Activated T-helper 1 cell treated with Interleukin-2 at 50 U/mL for 16 hours (primary cell): ENCODE measurements at places on chromosomes 7 and 10.

DNA sequence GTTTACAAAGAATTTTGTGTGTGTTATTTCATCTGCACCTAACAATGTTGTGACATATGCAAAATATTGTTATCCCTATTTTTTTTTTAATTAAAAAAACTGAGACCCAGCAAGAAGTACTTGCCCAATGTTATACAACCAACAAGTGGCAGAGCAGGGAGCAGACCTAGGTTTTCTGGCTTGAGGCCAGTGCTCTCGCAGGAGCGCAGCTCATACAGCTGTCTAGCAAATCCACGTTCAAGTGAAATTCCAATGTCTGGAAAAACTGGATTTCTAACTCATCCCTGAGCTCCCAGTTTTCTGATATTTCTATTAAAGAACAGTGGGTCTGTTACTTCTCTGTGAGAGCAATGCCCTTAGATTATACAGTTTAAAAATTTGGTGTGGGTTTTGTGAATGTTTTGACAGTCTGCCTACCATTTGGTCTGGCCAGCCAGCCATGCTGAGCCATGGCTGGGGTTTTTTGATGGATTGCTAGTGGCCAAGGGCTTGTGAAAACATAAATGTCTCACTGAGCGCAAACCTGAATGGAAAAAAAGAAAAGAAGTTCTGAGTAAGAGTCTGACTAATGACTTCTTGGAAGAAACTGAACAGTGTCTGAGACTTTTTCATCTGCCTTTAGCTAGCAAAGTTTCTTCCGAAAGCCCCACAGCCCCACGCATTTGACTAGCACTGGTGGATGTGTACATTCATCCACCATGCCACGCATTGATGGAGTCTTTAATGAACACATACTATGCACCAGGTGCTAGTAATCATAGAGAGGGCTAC lies 15.4 kb upstream of the PRF1 start:
- DNase-seq, result no peak

GRCh38 chr7:130356876-130357611 lies 12.4 kb downstream of the CPA5 start:
- no peak for DNase-seq

DNA sequence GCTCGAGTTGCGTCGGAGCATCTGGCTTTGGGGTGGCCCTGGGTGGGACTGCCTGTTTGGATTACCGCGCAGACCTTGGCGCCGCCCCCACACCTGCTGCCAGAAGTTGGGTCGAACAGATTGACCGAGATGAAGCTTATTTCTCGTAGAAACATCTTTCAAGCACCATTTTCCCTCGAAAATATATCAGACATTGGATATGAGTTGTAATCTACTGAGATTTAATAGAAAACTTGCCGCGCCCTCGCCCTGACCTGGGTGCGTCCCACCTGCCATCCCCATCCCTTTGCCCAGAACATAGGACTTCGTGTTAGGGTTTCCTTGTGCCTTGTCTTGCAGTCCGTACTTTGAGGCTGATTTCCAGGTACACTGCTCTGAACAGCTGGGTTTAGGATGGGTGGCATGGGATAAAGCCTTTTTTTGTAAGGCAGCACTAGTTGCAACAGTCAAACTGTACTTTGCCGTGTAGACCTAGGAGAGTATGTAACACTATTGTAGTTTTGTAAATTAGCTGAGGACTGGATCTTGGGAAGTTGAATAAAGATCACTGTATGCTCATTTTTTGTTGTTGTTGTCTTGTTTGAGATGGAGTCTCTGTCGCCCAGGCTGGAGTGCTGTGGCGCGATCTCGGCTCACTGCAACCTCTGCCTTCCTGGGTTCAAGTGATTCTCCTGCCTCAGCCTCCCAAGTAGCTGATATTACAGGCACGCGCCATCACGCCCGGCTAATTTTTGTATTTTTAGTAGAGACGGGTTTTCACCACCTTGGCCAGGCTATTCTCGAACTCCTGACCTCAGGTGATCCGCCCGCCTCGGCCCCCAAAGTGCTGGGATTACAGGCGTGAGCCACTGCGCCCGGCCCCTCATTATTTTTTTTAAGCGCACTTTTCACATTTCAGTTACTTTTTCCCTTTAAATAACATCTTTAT lies 978 bp downstream of the OGDH start:
- no peak for DNase-seq

DNA sequence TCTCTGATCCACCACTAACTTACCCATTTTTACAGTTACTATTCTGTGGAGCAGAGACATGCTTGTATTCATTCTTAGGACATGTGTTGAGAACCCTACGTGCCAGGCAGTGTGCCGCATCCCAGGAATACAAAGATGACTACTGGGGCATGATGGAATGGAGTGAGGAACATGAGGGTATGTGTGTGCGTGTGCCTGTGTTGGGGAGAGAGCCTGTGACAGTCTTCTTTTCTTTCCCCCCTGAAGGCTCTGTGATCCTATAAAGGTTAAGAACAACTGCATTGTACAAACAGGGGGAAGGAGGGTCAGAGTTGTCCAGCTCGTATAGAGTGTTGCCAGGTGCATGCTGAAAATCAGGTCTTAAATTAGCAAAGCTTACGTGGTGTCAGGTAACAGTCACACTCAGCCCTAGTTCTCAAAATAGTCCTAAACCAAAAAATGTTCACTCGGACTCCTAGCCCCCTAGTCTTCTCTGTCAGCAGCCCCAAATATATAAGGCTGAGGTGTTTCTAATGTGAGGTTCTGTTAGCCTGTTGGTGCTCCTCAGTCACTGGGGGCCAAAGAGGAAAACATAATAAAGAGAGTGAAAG lies 161.9 kb downstream of the CELF2 start:
- no peak for DNase-seq

GRCh38 chr10:76962851-76963250 lies 674.8 kb downstream of the KCNMA1 start:
- no peak for DNase-seq

DNA sequence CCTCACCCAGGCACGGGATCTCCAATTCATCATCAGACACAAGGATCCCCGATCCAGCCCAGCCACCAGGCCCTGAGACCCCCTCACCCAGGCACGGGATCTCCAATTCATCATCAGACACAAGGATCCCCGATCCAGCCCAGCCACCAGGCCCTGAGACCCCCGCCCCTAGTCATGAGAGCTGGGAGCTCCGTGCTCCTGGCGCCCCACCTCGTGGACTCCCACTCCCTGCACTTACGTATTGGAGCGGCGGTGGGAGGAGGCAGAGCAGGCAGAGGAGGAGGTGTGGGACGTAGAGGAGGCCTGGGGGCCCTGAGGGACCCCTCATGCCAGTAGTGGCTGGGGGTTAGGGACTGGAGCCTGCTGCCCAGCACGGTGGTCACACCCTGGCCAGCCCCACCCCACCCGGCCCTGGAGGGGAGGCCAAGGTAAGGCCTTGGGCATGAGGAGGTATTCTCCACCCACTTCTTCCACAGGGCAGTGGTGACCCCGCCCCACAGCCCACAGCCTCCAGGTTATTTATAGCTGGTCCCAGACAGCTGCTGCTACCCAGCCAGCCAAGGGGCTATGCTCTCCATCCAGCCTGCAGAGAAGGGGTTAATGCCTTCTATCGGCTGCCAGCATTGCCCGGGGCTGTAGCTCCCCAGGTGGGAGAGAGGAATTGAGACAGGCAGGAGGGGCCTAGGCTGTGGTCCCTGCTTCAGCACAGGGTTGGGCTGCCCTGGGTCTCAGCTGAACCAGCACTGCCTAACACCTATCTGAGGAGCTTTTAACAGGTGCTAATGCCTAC lies 17.6 kb upstream of the CRHR2 start:
- no peak for DNase-seq

DNA sequence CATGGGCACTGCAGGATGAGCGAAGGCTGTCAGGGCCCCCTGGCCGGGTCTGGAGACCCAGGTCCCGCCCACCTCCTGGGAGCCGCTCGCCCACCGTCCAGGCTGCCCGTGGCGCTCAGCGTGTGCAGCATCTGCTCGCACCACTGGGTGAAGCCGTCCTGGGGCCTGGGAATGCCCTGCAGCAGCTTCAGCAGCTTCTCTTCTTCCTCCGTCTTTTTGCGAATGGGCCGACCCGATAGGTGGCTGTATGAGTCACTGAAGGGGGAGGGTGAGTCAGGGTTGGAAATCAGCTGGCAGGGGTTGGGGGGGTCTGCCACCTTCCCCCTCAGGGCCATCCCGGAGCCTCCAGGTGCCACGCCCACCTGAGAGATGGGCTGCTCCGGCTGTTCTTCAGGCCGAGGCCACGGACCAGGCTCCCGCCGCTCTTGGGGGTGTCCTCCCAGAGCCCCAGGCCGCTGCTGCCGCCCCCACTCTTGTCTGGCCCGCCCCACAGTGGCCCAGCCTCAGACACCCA lies 8.7 kb downstream of the GNB2 start:
- no peak for DNase-seq

GRCh38 chr7:110856704-110857103 lies 234.2 kb upstream of the LRRN3 start:
- DNase-seq, result no peak

GRCh38 chr7:151779678-151780077 lies 97.2 kb downstream of the PRKAG2 start:
- no peak for DNase-seq

- no peak for DNase-seq
These were observed 547.1 kb upstream of the ANKRD30A start for GRCh38 chr10:36578306-36578705.

DNA sequence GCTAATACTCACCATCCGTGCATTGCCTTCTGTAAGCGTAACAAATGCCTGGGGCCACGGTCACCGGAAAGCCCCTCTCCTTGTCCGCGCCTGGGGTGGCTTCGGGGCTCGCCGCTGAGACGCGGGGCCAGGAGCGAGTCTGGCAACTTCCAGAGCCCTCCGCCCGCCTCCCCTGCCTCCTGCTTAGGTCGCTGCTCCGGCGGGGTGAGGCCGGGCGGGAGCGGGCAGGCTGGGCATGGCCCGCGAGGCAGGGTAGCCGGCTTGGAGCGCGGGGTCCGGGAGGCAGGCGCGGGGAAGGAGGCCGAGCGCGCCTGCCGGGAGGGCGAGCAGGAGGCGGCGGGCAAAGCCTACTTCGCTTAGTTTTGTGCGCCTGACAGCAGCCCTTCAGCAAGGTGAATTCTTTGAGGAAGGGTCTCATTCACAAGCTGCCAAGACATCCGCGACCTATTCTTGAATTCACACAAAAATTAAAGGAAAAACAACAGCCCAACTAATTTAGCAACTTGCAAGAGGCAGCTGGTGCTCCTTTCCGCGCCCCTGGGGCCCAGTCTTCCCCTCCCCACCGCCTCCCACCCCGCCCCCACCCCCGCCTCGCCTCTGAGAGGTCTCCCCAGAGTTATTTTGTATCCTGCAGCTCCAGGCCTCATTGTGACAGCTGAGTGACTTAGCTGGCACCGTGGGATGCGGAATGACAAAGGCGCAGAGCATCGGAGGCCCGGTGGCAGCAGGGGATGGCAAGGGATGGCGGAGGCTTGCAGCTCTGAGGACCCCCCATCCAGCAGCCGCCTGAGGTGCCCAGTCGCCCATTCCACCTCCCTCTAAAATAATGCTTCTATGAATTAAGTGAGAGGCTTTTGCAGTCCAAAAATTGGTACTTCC lies 12.8 kb upstream of the KAT6B start:
- no peak for DNase-seq

DNA sequence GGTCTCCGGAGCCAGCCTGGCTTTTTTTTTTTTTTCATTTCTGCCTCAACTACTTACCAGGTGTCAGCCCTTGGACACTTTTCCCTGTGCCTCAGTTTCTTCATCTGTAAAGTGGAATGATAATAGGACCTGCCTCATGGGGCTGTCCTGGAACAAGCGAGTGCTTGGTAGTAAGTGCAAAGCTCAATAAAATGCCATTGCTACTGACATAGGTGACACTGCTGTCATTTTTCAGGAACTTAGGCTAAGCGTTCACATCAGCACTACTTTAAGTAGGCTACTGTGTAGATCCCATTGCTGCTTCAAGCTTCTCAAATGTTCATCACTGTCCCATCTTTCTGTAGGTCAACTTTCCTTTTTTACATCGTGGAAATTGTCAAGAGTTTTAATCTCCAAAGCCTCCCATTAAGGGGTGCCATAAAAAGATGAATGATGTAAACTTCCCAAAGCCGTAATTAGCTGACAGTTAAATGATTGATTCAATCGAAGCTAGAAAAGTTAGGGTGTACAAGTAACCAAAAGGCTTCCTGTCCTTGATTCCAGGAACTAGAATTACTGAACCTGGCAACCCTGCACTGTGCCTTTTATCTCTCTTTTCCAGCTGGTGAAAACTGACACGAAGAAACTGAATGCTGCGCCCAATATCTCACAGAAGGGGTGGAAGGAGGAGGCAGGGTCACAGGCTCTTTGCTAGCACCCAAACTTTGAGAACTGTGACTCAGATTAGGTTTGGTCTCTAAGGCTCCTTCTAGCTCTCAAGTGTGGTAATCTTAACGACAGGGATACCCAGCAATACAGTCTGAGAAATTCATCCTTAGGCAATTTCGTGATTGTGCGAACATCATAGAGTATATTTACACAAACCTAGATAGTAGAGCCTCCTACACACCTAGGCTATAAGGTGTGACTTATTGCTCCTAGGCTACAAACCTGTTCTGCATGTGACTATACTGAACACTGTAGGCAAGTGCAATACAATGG lies 861 bp upstream of the USP6NL start:
- no peak for DNase-seq

- no peak for DNase-seq
These were observed 83.2 kb upstream of the KIF5B start for GRCh38 chr10:32139223-32140073.

GRCh38 chr7:92758796-92759431 lies 77.5 kb downstream of the CDK6 start:
- no peak for DNase-seq

DNA sequence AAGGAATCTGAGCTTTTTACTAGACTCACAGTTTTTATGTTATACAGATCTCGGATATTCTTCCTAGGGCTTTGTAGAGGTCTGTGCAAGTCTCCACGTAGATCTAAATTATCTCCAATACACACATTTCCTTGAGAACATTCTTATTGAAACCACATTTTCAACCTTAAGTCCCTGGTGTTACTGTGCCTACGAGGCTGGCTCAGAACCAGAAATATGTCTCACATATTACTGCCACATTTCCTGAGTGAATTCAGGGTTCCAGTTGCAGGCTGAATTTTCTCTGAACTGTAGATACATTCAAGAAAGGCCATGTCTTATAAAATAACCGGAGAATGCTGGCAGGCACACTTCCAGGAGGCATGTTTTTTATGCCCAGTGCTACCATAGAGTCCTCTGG lies 46.5 kb downstream of the INHBA start:
- no peak for DNase-seq
